Stimulated activated CD4-positive, alpha-beta T cell treated with anti-CD3 and anti-CD28 coated beads, Interleukin-4, amount 100 ng/mL, for 1 hour (primary cell): ENCODE measurements at places on chromosomes 2 and 18.

GRCh38 chr2:182713601-182714000 is 2.5 kb upstream of the DNAJC10 start:
- DNase-seq = no peak

GRCh38 chr18:3593381-3593903 is 143.5 kb downstream of the TGIF1 start:
- DNase-seq = no peak

GRCh38 chr2:204948024-204948763 is 402.9 kb downstream of the PARD3B start:
- no peak for DNase-seq

- DNase-seq = no peak
Observed at GRCh38 chr2:41881249-41881648, 166.6 kb upstream of the PKDCC start.

DNA sequence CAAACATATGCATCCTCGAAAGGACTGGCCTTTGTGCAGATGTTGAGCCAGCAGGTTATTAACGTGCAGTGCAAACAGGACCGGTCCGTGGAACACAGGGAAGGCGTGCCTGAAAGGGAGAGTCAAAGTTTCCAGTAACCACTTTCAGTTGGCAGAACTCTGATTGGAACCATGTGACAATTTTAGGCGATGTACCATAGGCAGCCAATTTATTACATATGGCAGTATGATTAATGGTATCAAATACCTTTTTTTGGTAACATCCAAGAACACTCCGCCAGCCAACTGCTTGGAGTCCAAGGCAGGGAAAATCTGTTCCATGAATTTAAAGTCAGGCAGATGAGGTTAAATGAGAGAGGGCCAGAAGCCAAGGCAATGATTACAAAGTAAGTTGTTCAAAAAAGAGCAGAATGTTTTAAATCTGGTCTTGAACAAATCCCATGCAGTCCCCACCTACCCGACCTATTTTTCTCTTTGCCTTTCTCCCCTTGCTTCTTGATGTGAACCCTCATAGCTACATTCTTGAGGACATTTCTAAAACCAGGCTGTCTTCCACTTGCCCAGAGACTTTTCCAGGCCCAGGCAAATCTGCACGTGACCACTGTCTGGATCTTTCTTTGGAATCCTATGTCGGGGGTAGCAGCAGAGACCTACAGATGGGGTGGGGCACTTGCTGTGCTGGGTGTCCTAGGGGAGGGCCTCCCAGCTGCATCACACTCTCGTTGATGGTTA is 351.7 kb downstream of the HRH4 start:
- no peak for DNase-seq
